Retinal pigment epithelial cell (primary cell): ENCODE measurements at places on chromosomes 11 and 22.

DNA sequence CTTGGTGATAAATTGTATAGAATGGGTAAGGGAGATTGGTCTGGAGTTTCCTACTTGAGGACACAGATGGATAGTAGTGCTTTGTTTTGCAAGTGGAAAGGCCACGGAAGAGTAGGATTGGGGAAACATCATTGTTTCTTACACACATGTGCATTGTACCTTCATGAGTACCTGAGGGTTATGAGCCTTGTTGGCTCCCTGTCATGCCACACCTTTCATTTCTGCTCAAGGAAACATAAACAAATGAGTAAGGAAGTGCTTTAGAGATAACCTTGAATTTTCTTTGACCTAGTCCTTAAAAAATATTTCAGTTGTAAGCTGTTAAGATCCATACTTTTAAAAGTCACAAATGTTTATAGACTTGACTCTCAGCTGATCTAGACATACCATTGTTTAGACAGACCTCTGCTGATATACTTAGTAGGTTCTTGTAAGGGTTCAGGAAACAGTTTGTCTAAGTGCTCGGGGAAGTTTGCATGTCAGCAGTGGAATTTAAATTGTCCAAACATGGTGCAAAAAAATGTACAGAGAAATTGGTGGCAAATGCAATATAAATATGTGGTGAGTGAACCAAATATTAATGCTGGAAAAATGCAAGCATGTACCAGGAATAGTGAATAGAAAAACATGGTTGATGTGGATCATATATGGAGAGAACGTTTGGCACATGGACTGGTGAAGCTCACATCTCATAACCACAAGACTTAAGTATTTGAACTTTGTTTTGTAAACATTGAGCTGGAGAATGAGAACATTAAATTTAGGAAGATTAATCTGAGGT is 40.9 kb downstream of the GAS2 start:
- DNase-seq: no peak

GRCh38 chr11:18564149-18564548 is 24.4 kb downstream of the UEVLD start:
- DNase-seq: no peak

DNA sequence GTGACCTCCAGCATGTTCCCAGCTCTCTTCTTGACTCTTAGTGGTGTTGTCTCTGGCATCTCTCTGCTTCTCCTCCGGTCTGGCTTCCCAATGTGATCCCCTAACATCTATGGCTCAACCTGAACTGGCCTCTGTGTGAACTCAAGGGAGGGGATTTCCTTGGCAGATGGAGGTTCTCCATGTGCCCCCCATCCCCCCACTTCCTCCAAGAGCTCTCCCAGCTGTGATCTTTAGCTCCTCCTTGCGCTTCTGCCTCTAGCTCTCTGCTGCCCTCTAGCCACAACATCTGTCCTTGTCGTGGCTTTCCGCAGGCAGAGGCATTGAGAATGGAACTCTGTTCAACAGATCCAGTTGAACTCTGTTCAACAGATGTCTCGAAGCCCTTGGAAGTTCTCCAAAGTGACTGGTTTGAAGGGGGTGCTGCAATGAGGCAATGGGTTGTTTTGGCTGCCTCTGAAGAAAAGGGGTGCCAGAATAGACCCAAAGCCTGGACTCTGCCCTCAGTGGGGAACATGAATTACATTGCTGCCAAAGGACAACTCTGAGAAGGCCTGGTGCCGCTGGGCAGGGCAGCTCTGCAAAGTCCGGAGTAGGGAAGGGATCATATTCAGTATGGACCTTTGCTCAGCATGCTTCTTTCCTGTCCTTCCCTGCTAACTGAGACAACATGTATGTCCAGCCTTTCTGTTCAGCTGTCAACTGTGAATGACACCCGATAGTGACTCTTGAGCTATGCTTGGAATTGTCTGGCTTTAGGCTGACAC is 61.9 kb downstream of the ADM start:
- no peak for DNase-seq

- no peak for DNase-seq
These were observed 71.5 kb upstream of the LMO1 start for GRCh38 chr11:8335186-8335585.

GRCh38 chr22:20463324-20464095 is 25.9 kb upstream of the SCARF2 start:
- DNase-seq: no peak

- DNase-seq: no peak
These were observed 122.2 kb upstream of the PDGFD start for GRCh38 chr11:104286129-104286528.

GRCh38 chr22:35660291-35661127 is 12.3 kb downstream of the APOL6 start:
- DNase-seq: no peak

DNA sequence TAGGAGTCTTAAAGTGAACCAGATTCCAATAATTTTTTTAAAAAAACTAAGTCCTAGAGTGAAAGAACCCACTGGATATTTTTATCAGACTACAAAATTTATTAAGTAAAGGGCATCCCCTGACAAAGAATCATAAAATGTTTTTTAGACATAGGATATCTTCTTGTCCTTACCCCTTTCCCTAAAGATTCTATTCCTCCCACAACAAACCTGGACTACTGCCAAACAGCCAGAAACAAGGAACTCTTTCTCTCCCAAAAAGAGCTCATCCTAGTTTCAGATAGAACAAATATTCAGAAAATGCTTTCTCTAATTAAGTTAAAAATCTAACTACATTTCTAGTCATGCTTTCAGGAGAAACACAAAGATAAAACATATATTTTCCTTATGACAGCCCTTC is 327.1 kb downstream of the FAM181B start:
- DNase-seq: no peak

GRCh38 chr11:114309517-114309916 is 13.3 kb downstream of the NNMT start:
- no peak for DNase-seq

GRCh38 chr11:35664977-35665441 is 2.4 kb downstream of the TRIM44 start:
- DNase-seq: no peak

DNA sequence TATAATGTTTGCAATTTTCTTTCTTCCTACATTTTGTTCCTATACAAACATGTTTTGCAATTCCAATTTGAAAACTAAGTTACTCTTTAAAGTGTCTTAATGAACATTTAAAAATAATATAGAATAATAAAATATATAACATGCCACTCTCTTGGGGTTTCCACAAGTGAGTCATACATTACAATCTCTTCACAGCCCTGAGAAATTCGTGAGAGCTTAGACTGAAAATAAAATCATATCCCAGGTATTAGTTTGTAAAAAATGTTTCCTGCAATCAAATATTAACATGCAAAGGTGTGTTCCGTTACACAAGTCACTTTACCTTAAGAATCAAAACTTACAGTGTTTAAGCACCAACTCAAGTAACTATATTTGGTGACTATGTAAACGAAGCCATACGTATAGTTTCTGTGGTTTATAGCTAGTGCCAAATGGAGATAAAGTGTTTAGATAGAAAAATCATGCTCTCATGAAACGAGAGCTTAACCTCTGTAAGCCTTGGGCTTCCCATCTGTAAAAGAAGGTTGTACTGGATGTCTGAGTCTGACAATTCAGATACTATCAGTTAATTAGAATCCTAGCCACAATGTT is 253.6 kb upstream of the ANO3 start:
- DNase-seq: no peak

- no peak for DNase-seq
These were observed 10.7 kb upstream of the MS4A6E start for GRCh38 chr11:60316317-60316716.

DNA sequence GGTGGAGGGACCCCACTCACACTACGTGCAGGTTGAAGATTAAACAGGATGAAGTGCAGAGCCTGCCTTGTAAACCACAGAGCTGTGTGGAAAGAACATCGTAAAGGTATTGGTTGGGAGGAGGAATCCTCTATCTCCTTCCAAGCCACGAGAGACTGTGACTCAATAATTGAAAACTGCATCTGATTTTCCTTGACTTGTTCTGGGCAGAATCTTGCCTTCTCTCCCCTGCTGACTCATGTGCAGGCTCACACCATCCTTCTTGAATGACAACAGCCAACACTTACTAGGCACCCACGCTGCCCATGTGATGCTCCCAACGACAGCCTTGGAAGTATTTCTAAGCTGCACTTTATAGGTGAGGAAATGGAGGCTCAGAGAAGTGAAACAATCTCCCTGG is 563.0 kb downstream of the MIAT start:
- no peak for DNase-seq

DNA sequence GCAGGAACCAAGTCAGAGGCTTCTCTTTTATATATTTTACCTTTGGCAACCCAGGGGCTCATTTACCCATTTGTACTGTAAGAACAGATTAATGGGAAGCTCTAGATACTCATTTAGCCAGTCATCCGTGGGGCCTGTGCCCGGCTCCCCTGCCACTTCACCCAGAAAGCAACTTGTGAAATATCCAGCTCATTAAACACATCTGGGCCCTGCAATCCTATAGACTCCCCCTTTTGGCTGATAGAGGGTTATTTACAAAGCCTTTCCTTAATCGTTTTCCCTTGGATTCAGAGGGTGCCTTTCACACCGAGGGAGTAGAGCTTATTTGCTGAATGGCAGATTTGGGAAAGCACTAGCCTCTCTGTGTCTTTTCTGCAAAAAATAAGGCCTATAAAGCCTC is 118.7 kb upstream of the SORL1-AS1 start:
- DNase-seq: no peak

GRCh38 chr11:79198898-79199250 is 242.0 kb downstream of the TENM4 start:
- DNase-seq: no peak

DNA sequence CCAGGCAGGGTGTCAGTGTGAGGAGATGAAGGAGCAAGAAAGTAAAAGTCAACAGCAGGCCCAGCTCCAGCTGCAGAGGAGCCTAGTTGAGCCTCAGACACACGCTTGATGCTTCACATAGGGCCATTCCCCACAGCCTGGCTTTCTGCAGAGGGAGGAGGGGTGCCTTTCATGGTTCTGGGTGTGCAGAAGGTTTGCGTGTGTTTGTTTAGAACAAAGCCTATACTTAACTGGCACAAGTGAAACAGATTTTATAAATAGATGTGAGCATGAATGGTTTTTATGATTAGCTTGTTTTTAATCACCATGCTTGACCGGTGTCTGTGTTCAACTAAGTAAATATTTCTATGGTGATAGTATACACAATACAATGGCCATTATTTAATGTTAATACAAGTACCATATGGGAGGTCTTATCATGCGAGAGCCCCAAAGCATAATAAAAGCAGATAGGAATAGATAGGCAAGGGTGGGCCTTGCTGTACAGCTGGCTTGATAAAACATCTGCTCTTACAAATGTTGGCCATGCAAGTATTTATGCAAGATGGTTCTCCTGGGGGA is 290.2 kb downstream of the ETS1 start:
- no peak for DNase-seq

GRCh38 chr22:49091917-49092545 is 735.6 kb downstream of the BRD1 start:
- no peak for DNase-seq

GRCh38 chr11:132987936-132988335 is 544.4 kb downstream of the OPCML start:
- no peak for DNase-seq

- DNase-seq: no peak
These were observed 452.3 kb downstream of the KCNA4 start for GRCh38 chr11:29564486-29564885.

GRCh38 chr11:1983601-1983961 is 14.1 kb downstream of the H19 start:
- no peak for DNase-seq
